ENCODE measurements at places on chromosomes 1 and 21.

GRCh38 chr1:12157366-12158231, 9.2 kb upstream of the TNFRSF1B start:
- no peak for DNase-seq

- no peak for DNase-seq
Measured at GRCh38 chr1:85465786-85466134, 801 bp upstream of the DDAH1 start.

GRCh38 chr1:24765308-24765988, 20.2 kb downstream of the CLIC4 start:
- DNase-seq = no peak

GRCh38 chr1:175209493-175209921, 16.9 kb upstream of the KIAA0040 start:
- no peak for DNase-seq

GRCh38 chr1:172566196-172566997, 33.4 kb downstream of the SUCO start:
- DNase-seq = no peak

GRCh38 chr1:156414461-156415064, 45.6 kb downstream of the RHBG start:
- DNase-seq = no peak

DNA sequence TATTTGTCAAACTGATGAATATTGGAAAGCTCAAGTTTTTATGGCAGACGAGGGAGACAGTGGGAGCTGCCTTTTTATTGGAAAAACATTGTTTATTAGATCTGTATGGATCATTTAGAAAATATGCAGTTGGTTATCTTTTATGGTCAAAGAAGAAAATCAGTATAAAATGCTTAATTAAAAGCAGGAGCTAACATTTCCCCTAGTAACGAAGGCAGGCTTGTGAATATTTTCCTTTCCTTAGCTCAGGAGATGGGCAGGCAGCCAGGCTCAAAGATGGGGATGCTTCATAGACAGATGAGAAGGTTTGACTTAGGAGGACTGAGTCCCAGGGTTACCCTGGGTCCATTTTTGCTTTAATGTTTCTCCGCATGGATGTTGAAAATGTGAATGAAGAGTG, 26.0 kb downstream of the ROR1 start:
- no peak for DNase-seq

DNA sequence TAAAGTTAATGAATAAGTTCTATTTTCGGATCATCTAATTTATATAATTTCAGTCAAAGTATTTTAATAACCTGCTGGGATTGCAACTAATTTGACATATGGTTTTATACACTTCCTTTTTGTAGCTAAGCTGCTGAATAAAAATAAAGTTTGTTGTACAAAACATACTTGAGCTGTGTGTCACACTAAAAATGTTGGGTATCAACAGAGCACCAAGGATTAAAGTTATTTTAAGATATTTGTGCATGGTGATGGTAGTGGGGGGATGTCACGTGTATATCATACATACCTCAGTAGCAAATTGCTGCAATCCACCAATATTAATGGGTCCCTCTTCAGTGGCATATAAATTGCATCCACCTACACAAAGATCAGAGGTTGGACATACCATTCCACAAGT, 199.6 kb downstream of the DPYD start:
- DNase-seq = no peak

DNA sequence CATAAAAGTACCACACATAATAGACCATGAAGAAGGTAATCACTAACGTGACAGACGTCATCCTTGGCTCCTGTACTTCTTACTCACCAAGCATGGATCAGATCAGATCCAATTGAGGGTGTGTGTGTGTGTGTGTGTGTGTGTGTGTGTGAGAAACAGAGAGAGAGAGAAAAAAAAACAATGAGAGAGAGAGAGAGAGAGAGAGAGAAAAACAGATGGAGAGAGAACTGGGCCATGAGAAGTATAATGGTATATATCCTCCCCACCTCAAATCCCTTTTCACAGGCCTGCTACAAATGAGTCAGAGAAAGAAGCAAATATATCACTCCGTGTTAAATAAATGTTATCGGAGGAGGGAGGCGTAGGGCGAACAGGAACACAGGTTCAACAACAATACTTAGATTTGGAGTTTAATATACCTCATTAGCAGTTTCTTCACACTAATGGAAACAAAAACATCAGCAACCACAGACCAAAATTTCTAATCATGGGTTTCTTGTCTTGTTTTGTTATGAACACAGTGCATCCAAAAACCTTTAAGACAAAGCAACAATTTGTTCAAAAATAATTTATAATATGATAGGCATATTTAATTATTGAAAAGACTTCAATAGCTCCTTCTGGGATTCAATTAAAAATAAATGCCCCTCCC, 45.3 kb downstream of the TIAM1 start:
- DNase-seq = no peak

DNA sequence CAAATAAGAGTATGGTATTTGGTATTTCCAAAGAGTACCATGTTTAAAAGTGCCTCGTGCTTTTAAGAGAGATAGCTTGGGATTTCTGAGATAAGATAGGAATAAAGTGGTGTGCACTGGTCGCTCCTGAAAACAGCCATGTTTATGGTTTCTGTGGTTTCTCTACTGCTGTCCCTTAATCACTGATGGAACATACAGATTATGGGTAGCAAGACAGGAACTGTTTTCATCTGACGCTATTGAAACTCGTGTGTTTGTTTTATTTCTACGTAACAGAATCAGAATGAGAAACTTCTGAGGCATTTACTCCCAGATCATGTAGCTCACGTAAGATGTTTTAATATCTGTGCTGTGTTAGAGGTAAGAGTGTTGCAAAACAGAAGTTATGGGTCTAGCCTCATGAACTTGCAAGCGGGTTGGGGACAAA, 126.0 kb downstream of the KIAA0319L start:
- DNase-seq = no peak

DNA sequence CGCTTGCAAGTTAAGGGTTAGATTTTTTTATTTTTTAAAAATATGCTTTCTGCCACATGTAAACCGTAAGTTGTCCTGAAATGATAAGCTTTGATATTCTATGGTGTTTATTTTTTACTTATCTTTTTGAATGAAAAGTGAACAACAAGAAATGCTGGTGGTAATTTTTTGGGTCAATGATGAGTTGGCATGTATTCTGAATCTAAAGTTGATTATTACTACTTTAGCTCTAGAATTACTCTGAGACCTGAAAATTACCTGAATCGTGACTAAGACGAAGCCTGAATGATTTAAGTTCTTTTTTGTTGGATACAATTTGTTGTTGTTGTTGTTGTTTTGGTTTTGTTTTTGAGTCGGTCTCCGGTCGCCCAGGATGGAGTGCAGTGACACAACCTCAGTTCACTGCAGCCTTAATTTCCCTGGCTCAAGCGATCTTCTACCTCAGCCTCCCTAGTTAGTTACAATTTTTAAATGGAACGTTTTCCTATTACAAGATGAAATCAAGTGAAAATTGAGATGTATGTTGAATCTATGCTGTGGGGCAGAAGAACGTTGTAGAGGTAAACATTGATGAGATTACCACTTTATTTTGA, 941 bp downstream of the RABGGTB start:
- no peak for DNase-seq

DNA sequence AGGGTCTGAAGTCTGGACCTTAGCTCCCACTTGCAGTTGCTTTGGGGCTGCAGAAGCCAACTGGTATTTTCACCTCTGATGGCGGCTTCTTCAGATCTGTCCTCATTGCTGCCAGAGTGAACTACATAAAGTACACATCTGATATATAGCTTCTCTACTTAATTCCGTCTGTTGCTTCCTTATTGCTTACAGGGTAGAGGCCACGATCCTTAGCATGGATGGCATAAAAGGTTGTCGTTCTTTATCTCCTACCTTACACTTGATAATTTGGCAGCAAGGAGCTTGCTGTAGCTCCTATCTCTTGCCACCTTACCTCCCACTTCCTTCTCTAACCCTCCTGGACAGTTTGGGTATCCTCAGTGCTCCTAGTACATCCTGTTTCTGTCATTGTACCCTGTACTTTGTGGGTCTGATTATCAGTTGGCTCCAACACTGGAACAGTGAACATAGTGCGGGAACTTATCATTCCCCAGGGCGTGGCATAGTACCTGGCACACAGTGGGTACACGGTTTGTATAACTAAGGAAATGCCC, 30.9 kb upstream of the NBL1 start:
- DNase-seq = no peak

DNA sequence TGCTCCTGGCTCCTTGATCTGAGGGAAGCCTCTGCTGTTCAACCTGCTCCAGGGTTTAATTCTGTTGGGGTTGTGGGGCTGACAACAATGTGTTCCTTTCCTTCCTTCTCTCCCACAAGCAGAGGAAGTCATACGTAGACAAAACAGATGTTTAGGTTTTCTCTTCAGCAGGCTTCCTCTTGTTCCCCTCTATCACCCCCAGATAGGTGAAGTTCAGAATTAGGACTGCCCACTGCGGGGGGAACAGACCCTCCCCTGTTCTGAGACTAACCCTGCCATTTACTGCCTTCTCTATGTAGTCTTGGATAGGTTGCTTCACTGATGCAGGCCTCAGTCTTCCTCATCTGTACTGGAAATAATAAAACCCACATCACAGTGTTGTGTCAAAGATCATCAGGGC, 30.0 kb upstream of the NRDC start:
- no peak for DNase-seq

DNA sequence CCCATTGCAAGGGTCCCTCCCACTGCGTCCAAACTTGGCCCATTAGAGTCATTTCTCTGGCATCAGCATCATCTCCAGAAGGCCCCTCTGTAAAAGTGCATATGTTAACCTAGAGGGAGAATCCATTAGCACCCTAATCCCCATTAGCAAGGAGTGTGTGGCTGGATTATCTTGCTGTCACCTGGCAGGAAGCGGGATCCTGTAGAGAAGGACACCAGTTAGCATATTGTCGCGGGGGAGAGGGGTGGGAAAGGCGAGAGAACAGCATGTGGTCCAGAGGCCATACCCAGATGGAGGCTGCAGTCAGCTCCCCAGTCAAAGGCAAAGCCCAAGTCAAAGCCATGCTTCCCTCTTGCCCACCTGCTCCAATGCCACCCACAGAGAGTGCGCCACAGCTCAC, 64.0 kb downstream of the OLIG1 start:
- DNase-seq = no peak

- no peak for DNase-seq
Measured at GRCh38 chr1:218917656-218918055, 256.0 kb upstream of the LYPLAL1 start.

DNA sequence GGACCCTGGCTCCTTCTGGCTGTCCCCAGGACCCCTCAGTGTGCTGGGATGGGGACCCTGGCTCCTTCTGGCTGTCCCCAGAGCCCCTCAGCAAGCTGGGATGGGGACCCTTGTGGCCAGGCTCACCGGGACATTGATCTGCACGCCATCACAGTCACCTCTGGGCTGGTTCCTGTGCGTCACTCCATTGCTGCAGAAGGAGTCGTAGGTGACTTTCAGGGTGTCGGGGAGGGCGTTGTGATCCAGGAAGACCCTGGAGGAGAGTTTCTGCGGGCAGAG, 19.7 kb upstream of the PTTG1IP start:
- no peak for DNase-seq

- DNase-seq = no peak
Measured at GRCh38 chr1:69404486-69404885, 163.2 kb upstream of the LRRC7 start.

- DNase-seq = no peak
Measured at GRCh38 chr1:232142403-232143314, 487.3 kb downstream of the SIPA1L2 start.

DNA sequence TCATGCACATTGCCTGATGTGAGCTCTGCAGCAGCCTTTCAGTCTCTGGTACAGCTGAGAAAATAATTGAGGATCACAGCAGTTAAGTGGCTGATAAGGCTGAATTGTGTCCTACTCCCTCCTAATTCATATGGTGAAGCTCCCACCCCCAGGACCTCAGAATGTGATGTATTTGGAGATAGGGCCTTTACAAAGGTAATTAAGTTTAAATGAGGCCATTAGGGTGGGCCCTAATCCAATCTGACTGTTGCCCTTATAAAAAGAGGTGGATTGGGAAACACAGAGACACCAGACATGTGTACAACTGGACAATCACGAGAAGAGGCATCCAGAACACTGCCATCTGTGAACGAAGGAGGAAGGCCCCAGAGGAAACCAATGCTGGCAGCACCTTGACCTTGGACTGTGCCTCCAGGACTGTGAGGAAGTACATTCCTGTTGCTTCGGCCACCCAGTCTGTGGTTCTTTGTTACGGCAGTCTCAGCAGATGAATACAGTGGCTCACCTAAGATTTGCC, 148.1 kb downstream of the TRABD2B start:
- DNase-seq = no peak

DNA sequence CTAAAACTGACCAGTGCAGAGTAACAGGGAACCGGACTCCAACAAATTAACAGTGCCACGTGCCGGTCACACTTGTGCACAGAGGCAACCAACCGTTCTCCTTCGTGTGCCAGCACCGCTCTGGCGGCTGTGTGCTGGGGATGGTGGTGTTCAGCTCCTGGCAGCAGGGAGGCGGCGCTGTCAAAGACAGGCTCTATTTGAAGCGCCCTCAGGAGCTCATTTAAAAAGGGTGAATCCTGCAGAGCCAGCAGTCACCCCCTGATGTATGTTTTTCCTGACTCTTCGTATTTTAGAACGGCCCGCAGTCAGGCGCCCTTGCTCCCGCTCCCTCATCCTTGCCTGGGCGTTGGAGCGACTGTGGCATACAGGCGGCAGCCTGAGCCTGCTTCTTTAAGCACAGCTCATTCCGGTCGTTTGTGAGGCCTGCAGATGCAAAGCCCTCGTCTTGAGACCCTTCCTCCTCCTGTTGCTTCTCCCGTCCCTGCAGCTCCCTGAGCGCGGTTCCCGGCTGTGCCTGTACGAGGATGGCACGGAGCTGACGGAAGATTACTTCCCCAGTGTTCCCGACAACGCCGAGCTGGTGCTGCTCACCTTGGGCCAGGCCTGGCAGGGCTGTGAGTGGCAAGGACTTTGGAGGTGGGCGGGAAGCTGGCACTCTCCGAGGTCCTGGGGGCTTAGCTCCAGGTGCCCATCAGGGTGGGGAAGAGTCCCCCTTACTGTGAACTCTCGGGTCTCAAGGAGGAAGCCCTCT, 1.1 kb downstream of the DFFB start:
- no peak for DNase-seq

GRCh38 chr1:220873087-220873486, 6.2 kb upstream of the HLX start:
- no peak for DNase-seq

GRCh38 chr1:184222652-184223052, 164.2 kb upstream of the C1orf21 start:
- no peak for DNase-seq
